Activated naive CD8-positive, alpha-beta T cell treated with anti-CD3 and anti-CD28 coated beads, Interleukin-2, amount 50 U/mL, for 24 hours (primary cell): ENCODE measurements at places on chromosomes 3 and 15.
A peak's percentile ranks its signal among the peaks of the same experiment; 100 is the strongest.

DNA sequence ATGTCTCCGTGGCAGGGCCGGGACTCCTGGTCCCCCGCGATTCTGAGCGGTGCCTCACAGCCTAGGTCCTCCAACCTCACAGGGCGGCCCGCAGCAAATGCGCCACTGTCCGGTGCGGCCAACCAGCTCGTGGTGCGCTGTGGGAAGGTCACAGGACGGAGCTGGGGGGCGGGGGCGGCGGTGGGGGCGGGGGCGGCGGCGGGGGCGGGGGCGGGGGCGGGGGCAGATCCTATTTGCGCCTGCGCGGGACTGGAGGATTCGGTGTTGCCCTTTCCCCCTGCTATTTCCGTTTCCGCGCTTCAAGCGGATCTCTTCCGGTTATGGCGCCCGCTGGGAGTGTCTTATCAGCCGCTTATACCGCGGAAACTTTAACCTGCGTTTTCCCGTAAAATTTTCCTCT, 106.7 kb upstream of the SNRPN start:
- peak; percentile 2 for DNase-seq

- DNase-seq: no peak
These were observed 29.3 kb upstream of the TPM1 start for GRCh38 chr15:63013052-63013808.

DNA sequence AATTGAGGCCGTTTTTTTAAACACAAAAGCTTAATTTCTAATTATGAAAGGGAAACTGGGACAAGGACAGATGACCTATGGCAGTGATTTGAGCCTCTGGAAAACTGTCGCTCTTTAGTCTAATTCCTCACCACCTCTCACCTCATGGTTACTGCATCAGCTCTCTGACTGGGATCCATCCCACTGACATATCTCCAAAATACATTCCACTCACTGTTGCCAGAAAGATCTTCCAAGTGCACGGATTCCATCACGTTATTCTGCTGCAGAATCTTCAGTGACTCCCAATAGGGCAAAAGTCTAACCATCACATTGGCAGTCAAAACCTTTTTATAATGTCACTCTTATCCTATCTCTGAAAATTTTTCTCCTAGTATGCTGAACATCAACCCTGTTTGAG, 132.3 kb upstream of the MB21D2 start:
- DNase-seq: no peak

GRCh38 chr3:102034639-102035451, 185.5 kb downstream of the NFKBIZ start:
- no peak for DNase-seq

DNA sequence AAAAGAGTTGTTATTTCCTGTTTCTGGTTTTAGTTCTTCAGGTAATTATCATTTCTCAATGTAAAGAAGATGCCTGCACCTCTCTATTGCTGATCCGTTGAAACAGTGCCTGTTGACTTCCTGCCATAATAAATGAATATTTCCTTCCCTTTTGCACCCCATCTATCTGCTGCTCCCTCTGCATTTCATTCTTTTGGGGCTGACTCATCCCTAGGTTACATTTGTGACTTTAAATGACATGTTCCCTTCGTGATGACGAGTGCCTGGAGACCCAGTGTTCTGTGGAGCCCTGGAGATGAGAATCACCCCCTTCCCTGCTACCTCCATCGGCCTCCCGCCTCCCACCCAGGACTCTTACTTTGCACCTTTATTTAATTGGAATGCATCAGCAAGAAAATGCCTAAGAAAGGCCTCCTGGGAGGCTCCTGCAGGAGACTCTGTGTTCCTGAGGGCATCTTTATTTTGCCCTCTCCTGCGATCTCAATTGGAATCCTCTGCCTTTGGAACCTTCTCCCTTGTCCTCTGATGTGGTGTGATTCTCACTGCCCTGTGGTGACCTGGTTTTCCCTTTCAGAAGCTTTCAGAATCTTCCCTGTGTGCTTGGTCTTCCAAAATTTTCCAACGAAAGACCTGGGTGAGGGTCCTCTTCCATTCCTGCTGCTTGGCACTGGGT, 13.7 kb downstream of the LRRK1 start:
- no peak for DNase-seq

GRCh38 chr3:178159691-178160220, 376.5 kb upstream of the KCNMB2 start:
- no peak for DNase-seq

DNA sequence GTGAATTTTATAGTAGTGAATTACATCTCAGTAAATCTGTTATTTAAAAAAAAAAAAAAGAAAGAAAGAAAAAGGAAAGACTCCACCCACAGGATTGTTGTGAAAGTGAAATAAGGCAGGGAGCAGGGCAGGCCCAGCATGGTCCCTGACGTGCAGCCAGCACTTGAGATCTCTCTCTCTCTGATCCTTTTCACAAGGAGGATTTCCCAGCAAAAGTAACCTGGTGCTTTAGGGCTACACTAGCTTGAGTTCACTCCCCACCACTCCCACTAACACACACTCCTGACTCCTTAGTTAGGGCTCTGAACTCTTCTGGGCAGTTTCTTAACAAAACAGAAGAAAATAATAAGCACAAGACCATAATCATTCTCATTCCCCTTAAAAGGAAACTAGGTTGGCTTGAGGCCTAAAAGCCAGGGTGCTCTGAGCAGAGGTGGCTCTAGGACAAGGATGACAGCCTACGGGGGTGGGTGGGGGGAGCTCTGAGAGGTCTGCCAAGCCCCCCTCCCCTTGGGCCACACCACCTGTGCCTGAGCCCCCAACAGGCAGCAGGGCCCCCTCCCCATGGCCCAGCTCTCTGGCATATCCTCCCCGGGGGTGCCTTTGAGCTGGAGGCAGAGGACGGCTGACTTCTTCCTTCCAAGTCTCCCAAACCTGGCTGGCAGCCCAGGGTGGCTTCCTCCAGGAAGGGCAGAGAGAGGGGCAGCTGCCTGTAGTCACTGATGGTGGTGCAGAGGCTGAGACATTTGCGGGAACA, 856 bp downstream of the TMEM40 start:
- no peak for DNase-seq

DNA sequence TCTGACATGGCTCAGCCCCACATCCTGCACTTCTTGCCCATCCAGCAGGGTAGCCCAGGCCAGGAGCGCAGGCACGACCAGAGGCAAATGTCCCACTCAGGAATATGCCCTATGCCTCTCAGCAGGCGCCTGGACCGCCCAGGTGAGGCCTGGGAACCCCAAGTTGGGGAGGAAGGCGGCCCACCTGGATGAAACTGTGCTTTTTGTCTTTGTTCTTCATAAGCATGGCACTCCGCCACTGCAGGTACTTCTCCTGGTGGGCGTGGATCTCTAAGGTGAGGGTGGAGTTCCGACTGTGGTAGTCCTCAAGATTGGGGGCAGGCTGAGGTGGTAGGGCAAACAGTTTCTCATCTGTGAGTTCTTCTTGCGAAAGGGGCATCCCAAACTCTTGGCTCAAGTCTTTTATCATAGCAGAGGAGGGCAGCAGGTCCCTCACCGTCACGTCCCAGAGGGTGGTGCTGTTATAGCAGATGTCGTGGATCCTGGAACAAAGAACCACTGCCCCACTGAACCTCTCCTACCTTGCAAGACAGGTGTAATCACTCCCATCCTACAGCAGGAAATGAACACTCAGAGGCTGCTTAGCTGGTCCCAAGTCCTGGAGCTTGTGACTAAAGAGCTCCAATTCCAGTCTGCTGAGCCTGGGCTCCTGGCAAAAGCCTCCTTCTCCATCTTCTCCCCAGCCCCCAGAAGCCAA, 53.2 kb downstream of the ACAD9 start:
- DNase-seq: no peak

GRCh38 chr3:114624047-114624445, 330.2 kb downstream of the TIGIT start:
- no peak for DNase-seq

- no peak for DNase-seq
These were observed 53.4 kb downstream of the CMC1 start for GRCh38 chr3:28294667-28295413.

DNA sequence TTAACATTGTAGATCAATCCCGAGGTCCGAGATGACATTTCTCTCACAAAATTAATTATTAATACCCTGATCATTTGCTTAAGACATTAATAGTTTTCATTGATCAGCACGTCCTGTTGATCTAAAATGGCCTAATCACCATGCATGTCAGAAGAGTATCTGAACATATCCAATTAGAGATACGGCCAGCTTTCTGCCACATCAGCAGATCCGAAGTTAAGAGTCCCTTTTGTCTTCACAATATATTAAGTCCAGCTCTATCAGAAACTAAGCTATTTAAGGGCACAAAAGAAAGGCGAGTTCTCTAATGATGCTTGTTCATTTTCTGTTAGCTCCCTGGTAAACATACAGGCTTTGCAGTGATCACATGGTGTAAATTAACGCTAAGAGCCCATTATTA, 470.3 kb downstream of the CNTN4 start:
- no peak for DNase-seq

GRCh38 chr3:35761311-35761710, 122.0 kb downstream of the ARPP21 start:
- no peak for DNase-seq

GRCh38 chr3:181253796-181254195, 264.3 kb upstream of the DNAJC19 start:
- no peak for DNase-seq

- no peak for DNase-seq
These were observed 157.3 kb downstream of the IGF1R start for GRCh38 chr15:98805434-98806274.
